ENCODE measurements at places on chromosomes 16 and 17. TPM values are rescaled to one million over a fixed set of nuclear protein-coding genes. Genes with fewer than 3 reads are reported as not detected.

Gene PRSS33
- 0.39 TPM for total RNA-seq

- DNase-seq: no peak
- no peak overlapping the region for H3K27ac ChIP-seq
- H3K4me3 ChIP-seq: no peak overlapping the region
- H3K36me3 ChIP-seq: no peaks in the 10 kb centered on the region
- peaks cover 22% of the 10 kb centered on the region for H3K27me3 ChIP-seq
These were observed 268.7 kb upstream of the CDH5 start for GRCh38 chr16:66097751-66098150.

Gene FOXJ1
- total RNA-seq: 18.2 TPM

- H3K27ac ChIP-seq: peak overlapping the region; percentile 80
- no peak overlapping the region for H3K4me3 ChIP-seq
- no peaks in the 10 kb centered on the region for H3K27me3 ChIP-seq
- peaks cover 26% of the 10 kb centered on the region for H3K36me3 ChIP-seq
- no peak for DNase-seq
These were observed 3.4 kb upstream of the SOX15 start for GRCh38 chr17:7593296-7593695.

DNA sequence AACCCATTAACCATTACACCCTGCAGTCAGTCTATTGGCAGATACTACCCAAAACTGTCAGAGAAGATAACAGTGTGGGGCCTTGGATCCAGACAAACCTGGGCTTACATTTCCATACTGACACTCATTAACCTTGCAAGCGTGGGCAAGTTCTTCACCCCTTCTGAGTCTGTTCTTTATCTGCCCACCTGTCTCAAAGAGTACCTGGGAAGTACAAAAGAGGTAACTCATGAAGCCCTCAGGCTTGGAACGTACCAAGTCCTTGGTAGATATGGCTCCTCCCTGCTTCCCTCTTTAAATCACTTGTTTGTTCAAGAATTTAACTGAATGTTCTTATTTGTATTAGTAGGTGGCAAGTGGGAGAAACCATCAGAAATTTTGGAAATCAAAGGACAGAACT is 2.5 kb upstream of the IGSF6 start:
- H3K27ac ChIP-seq: no peak overlapping the region
- peaks cover 12% of the 10 kb centered on the region for H3K36me3 ChIP-seq
- no peaks in the 10 kb centered on the region for H3K27me3 ChIP-seq
- H3K4me3 ChIP-seq: no peak overlapping the region

Data from type B pancreatic cell (in vitro differentiated cells).